ENCODE measurements at places on chromosomes 7 and 10. TPM values are rescaled to one million over a fixed set of nuclear protein-coding genes. Genes with fewer than 3 reads are reported as not detected.
A peak's percentile ranks its signal among the peaks of the same experiment; 100 is the strongest.

AKR1D1 gene
- polyA plus RNA-seq = not detected

HMX3 gene
- polyA plus RNA-seq = not detected

PSMC2 gene
- 90.3 TPM for polyA plus RNA-seq

HOGA1 gene
- polyA plus RNA-seq = not detected

GRCh38 chr10:115033898-115034297 lies 59.3 kb upstream of the ATRNL1 start:
- no peak overlapping the region for H3K4me3 ChIP-seq
- DNase-seq = no peak
- no peak overlapping the region for H3K27ac ChIP-seq

DNA sequence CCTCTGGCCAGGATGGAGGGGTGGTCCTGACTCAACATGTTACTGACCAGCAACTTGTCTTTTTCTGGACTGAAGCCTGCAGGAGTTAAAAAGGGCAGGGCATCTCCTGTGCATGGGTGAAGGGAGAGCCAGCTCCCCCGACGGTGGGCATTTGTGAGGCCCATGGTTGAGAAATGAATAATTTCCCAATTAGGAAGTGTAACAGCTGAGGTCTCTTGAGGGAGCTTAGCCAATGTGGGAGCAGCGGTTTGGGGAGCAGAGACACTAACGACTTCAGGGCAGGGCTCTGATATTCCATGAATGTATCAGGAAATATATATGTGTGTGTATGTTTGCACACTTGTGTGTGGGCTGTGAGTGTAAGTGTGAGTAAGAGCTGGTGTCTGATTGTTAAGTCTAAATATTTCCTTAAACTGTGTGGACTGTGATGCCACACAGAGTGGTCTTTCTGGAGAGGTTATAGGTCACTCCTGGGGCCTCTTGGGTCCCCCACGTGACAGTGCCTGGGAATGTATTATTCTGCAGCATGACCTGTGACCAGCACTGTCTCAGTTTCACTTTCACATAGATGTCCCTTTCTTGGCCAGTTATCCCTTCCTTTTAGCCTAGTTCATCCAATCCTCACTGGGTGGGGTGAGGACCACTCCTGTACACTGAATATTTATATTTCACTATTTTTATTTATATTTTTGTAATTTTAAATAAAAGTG lies 6.0 kb downstream of the PLAU start:
- no peak for DNase-seq
- H3K27ac ChIP-seq = no peak overlapping the region
- H3K4me3 ChIP-seq = no peak overlapping the region
- H3K27me3 ChIP-seq = peaks cover 55% of the 10 kb centered on the region
- peaks cover 9% of the 10 kb centered on the region for H3K4me1 ChIP-seq

GRCh38 chr10:47383261-47384147 lies 589 bp downstream of the ZNF488 start:
- H3K27me3 ChIP-seq = peaks cover 19% of the 10 kb centered on the region
- H3K36me3 ChIP-seq = no peaks in the 10 kb centered on the region
- peaks cover 9% of the 10 kb centered on the region for H3K4me1 ChIP-seq
- H3K27ac ChIP-seq = peak overlapping the region; percentile 16
- no peak for DNase-seq

DNA sequence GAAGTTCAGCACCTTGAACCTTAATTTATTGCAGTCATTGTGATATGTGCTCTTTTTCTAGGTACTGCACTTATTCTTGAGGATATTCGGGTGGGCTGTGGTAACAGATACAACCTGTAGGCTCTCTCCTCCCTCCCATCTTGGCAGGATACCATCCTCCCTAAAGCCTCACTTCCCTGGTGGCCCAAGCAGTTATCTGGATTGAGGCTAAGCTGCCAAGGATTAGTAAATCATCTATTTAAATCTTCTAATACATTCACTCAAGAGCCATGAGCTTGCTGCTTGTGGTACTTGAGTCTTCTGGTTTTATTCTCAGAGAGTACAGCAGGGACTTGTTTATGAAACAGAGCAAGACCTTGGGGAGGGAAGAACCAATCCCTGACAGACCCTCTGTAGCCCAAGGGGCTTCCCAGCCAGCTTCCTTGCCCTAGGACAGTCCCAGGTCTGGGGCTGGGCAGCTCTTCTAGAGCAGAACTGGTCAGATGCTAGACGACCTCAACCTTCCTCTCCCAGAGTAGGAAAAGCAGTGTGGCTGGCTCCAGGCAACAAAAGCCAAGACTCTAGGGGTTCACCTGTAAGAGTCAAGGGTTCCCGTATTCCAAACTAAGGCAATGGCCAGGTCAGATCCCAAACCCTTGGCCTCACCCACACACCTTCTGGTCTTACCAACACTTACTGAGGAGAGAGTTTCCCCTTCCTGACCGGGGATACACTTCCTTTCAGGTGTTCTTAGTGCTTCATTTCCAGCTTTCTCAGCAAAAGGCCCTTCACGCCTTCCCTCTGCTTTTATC lies 21.3 kb downstream of the WNT8B start:
- DNase-seq = no peak
- H3K36me3 ChIP-seq = peaks cover under 1% of the 10 kb centered on the region
- H3K27ac ChIP-seq = peak overlapping the region; percentile 12
- H3K4me3 ChIP-seq = no peak overlapping the region

DNA sequence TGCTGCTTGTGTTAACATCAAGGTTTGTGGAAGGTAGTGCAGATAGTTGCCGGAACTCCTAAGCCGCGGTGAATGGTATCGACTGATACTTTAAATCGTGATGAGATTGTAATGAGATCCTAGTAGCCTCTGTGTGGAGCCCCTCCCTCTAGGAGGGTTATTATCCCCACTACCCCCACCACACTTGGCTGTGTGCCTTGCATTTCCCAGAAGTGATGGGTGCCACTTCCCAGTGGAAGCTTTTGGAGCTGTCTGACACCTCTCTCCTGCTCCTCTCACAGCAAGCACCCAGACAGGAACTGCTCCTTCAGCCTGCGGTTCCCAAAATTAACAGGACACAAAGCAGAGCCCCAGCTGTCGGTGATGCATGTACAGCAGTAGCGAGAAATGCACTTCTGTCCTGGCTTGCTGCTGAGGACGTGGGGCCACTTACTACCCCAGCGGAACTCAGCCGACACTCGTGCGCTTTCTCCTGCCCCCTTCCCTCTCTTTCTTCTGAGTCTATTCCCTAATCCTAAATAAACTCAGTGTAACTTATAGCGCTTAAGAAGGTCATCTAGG lies 52.5 kb downstream of the PRKAG2 start:
- DNase-seq = no peak
- H3K36me3 ChIP-seq = no peaks in the 10 kb centered on the region
- H3K4me1 ChIP-seq = peaks cover 64% of the 10 kb centered on the region
- H3K4me3 ChIP-seq = no peak overlapping the region
- H3K27ac ChIP-seq = no peak overlapping the region
- H3K27me3 ChIP-seq = no peaks in the 10 kb centered on the region

- H3K4me3 ChIP-seq = no peak overlapping the region
- peaks cover 11% of the 10 kb centered on the region for H3K4me1 ChIP-seq
- H3K36me3 ChIP-seq = peaks cover 6% of the 10 kb centered on the region
- H3K27me3 ChIP-seq = no peaks in the 10 kb centered on the region
- H3K27ac ChIP-seq = no peak overlapping the region
Measured at GRCh38 chr10:70655316-70655715, 17.0 kb upstream of the ADAMTS14 start.

- H3K4me3 ChIP-seq = no peak overlapping the region
- no peak overlapping the region for H3K27ac ChIP-seq
- no peaks in the 10 kb centered on the region for H3K4me1 ChIP-seq
- no peak for DNase-seq
- peaks cover 3% of the 10 kb centered on the region for H3K27me3 ChIP-seq
- no peaks in the 10 kb centered on the region for H3K36me3 ChIP-seq
Measured at GRCh38 chr7:4026941-4027486, 655.1 kb upstream of the FOXK1 start.

DNA sequence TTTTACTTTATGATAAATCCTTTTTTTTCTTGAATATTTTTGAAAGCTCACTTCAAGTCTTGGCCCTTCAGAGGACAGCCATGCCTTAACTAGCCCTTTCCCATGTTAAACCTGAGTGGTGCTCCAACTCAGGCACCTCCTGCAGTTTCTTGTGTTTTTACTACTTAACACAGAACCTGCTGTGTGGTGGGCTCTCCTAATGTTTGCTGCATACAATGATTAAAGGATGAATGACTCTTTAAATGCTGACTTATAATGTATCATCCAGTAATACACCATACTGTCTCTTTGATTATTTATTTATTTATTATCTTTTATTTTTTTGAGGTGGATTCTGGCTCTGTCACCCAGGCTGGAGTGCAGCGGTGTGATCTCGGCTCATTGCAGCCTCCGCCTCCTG lies 179.4 kb downstream of the SEMA3E start:
- no peak overlapping the region for H3K27ac ChIP-seq
- DNase-seq = no peak
- no peaks in the 10 kb centered on the region for H3K36me3 ChIP-seq
- H3K27me3 ChIP-seq = no peaks in the 10 kb centered on the region

GRCh38 chr10:30705101-30705624 lies 75.6 kb upstream of the LYZL2 start:
- H3K27ac ChIP-seq = peak overlapping the region; percentile 99
- no peaks in the 10 kb centered on the region for H3K27me3 ChIP-seq
- H3K36me3 ChIP-seq = no peaks in the 10 kb centered on the region
- DNase-seq = peak; percentile 40

DNA sequence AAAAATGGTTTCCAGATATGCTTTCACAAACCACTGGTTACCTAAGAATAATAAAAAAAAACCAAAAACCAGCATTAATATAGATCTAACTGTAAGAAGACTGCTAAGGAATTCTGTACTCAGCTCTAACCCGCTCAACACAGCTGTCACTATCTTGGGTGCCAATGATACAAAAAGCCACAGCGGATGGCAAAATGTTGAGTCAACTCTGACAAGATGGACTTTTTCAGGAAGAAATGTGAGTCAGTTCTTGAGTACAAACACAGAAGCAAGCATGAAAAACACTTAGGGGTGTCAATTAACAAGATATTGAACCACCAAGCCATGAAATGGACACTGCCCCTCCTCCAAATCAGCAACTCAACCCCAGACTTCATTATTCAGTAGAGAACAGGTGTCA lies 55.0 kb downstream of the CTTNBP2 start:
- no peak overlapping the region for H3K27ac ChIP-seq
- H3K4me3 ChIP-seq = no peak overlapping the region
- H3K36me3 ChIP-seq = no peaks in the 10 kb centered on the region
- DNase-seq = no peak

GRCh38 chr10:68870061-68870460 lies 31.1 kb upstream of the DDX50 start:
- no peak overlapping the region for H3K27ac ChIP-seq
- no peak overlapping the region for H3K4me3 ChIP-seq
- H3K27me3 ChIP-seq = no peaks in the 10 kb centered on the region
- H3K4me1 ChIP-seq = peaks cover 10% of the 10 kb centered on the region
- no peaks in the 10 kb centered on the region for H3K36me3 ChIP-seq
- no peak for DNase-seq

DNA sequence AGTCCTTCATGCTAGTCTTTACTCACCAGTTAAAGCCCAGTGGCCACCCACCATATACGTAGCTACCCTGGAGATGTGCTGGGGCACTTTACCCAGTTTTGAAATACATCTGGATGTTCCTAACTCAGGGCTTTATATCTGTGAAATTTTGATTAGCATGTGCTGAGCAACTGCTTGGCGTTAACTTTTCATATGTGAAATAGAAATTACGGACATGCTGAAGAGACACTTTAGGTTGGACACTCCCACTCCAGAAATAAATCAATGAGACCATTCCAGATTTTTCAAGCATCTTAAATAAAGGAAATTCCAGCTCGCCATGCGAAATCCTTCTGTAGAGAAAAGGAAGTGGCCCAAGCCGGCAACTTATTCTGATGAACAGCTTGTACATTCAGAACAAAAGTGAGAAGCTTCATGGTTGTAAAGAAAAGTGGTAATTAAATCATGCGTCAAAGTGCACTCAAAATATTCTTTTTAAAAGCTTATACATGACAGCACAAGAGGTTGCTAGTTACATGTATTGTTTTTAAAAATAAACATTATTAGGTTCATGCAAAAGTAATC lies 153.5 kb upstream of the ITGB1 start:
- no peaks in the 10 kb centered on the region for H3K27me3 ChIP-seq
- no peaks in the 10 kb centered on the region for H3K36me3 ChIP-seq
- DNase-seq = no peak
- H3K4me3 ChIP-seq = no peak overlapping the region
- no peak overlapping the region for H3K27ac ChIP-seq

DNA sequence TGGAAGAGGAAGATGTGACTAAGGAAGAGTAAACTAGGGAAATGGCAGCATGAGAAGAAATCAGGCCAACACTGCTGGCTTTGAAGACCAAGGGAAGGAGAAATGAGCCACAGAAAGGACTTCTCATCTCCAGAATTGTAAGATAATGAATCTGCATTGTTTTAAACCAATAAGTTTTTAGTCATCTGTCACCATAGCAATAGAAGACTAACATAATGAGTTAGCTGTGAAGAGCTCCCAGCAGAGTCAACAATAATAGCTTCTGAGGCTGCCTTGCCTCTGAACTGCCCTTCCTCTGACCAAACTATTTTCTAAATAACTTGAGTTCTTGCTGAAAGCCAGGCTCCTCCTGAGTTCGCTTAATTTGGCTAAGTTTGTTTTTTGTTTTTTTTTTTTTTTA lies 103.6 kb downstream of the CACNA2D1 start:
- H3K4me3 ChIP-seq = no peak overlapping the region
- H3K4me1 ChIP-seq = no peaks in the 10 kb centered on the region
- no peak for DNase-seq
- H3K27ac ChIP-seq = no peak overlapping the region

GRCh38 chr10:28327491-28327880 lies 24.6 kb upstream of the MPP7 start:
- H3K4me1 ChIP-seq = peaks cover 35% of the 10 kb centered on the region
- no peaks in the 10 kb centered on the region for H3K27me3 ChIP-seq
- H3K4me3 ChIP-seq = no peak overlapping the region
- peak overlapping the region; percentile 56 for H3K27ac ChIP-seq

- H3K4me3 ChIP-seq = no peak overlapping the region
- H3K27me3 ChIP-seq = no peaks in the 10 kb centered on the region
- H3K36me3 ChIP-seq = no peaks in the 10 kb centered on the region
- DNase-seq = no peak
- H3K4me1 ChIP-seq = no peaks in the 10 kb centered on the region
Measured at GRCh38 chr10:34333513-34333912, 481.6 kb downstream of the PARD3 start.

GRCh38 chr10:12097791-12098190 lies 29.0 kb downstream of the DHTKD1 start:
- no peak overlapping the region for H3K27ac ChIP-seq
- peaks cover 68% of the 10 kb centered on the region for H3K36me3 ChIP-seq
- DNase-seq = no peak
- no peaks in the 10 kb centered on the region for H3K27me3 ChIP-seq
- H3K4me1 ChIP-seq = no peaks in the 10 kb centered on the region
- no peak overlapping the region for H3K4me3 ChIP-seq

DNA sequence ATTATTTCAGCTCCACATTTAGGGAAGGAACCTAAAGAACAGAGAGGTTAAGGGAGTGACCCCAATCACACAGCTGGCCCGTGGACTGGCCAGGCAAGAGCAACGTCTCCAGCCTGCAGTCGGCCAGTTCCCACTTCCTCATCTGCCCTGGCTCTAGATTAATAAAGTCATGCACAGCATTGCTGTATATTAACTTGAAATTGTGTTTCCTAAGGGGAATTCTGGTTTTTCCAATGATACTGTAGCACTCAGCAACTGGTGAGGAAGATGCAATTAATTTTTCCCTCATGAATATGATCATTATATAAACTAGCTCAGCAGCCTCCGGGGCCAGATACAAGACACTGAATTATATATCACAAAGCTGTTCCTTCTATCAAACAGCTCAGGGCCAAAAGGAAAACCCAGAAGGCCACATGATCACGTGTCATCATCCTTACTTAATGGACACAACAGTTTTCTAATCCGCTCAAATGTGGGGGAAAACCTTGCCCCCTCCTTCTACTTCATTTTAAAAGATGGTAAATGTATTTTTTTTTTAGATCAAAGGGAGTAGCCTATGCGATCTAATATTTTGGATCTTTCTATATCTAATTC lies 295.3 kb upstream of the PRKCQ start:
- peaks cover 53% of the 10 kb centered on the region for H3K27me3 ChIP-seq
- no peak overlapping the region for H3K4me3 ChIP-seq
- H3K27ac ChIP-seq = no peak overlapping the region
- H3K36me3 ChIP-seq = no peaks in the 10 kb centered on the region

Measured in naive thymus-derived CD8-positive, alpha-beta T cell (primary cell).